Activated CD8-positive, alpha-beta memory T cell treated with anti-CD3 and anti-CD28 coated beads, Interleukin-2, amount 10 ng/mL, durations not matched to agents 7 days and 5 days (primary cell): ENCODE measurements at places on chromosomes 13 and 19. TPM values are rescaled to one million over a fixed set of nuclear protein-coding genes. Genes with fewer than 3 reads are reported as not detected.

PRODH2 gene
- not detected for total RNA-seq

ZNF791 gene
- total RNA-seq = 30.0 TPM

FLT3LG gene
- 112 TPM for total RNA-seq

IGSF23 gene
- not detected for total RNA-seq

PSG3 gene
- not detected for total RNA-seq

MBD3L3 gene
- not detected for total RNA-seq

FUT3 gene
- total RNA-seq = not detected

TEX101 gene
- total RNA-seq = not detected

SPIB gene
- total RNA-seq = 0.66 TPM

S1PR4 gene
- 155 TPM for total RNA-seq

MATK gene
- 30.8 TPM for total RNA-seq

LRCH1 gene
- total RNA-seq = 20.9 TPM

PSG6 gene
- not detected for total RNA-seq

SLITRK6 gene
- total RNA-seq = not detected

CLC gene
- not detected for total RNA-seq

C19orf67 gene
- not detected for total RNA-seq

STOML3 gene
- not detected for total RNA-seq

CILP2 gene
- 0.15 TPM for total RNA-seq

XRCC1 gene
- 47.7 TPM for total RNA-seq

FXYD1 gene
- 0.61 TPM for total RNA-seq

CEACAM1 gene
- 30.0 TPM for total RNA-seq

SPACA6 gene
- 2.6 TPM for total RNA-seq

KIR3DL2 gene
- 0.54 TPM for total RNA-seq

TEAD2 gene
- not detected for total RNA-seq

ACP5 gene
- total RNA-seq = 34.1 TPM

FAM124A gene
- total RNA-seq = 0.09 TPM

CPT1C gene
- 1.6 TPM for total RNA-seq

FLT1 gene
- total RNA-seq = 1.4 TPM

NLRP9 gene
- not detected for total RNA-seq

CEACAM20 gene
- total RNA-seq = not detected

C1QTNF9 gene
- not detected for total RNA-seq

ZNF382 gene
- 12.4 TPM for total RNA-seq

NBEA gene
- total RNA-seq = 0.23 TPM

ZNF554 gene
- total RNA-seq = 1.6 TPM

F7 gene
- not detected for total RNA-seq

KEAP1 gene
- 99.8 TPM for total RNA-seq

EDDM13 gene
- not detected for total RNA-seq

KCNRG gene
- 0.21 TPM for total RNA-seq

C5AR1 gene
- total RNA-seq = not detected

GSX1 gene
- total RNA-seq = not detected

FCGBP gene
- 3.2 TPM for total RNA-seq
